ENCODE measurements at places on chromosomes 5 and 9.

GRCh38 chr5:128083811-128084227 lies 253 bp downstream of the SLC12A2 start:
- DNase-seq: no peak

DNA sequence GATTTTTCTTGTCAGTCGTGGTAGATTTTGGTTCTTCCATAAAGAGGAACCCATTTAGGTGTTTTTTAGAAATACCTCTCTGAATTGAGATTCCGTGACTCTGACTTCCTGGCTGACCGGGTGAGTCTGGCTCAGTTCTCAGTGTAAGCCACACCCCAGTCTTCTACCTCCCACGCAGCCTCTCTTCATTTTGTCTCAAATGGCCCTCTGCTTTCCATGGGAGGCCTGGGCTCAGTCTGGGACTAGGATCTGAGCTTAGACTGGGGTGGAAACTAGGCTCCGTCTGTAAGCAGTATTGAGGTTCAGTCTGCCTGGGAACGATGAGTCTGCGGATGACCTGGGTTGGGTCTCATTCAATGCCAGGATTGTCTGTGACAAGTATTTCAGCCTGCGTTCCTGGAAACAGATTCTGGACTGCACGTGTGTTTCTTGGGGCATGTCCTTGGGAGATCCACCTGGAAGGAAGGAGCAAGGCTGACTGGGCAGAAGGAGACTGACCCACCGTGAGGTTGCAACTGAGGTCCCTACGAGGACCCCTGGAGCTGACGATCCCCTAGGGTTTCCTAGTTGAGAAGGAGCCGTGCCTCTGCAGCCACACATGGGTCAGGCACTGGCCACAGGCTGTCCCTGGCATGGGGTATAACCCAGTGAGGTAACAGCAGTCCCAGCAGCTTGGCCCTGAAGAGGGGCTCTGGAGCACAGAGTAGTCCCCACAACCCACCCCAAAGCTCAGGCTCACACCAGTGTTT lies 12.4 kb upstream of the CRB2 start:
- DNase-seq: no peak

GRCh38 chr5:171813813-171814490 lies 28.3 kb downstream of the SMIM23 start:
- no peak for DNase-seq

- DNase-seq: no peak
Measured at GRCh38 chr5:131593921-131594320, 41.1 kb downstream of the RAPGEF6 start.

DNA sequence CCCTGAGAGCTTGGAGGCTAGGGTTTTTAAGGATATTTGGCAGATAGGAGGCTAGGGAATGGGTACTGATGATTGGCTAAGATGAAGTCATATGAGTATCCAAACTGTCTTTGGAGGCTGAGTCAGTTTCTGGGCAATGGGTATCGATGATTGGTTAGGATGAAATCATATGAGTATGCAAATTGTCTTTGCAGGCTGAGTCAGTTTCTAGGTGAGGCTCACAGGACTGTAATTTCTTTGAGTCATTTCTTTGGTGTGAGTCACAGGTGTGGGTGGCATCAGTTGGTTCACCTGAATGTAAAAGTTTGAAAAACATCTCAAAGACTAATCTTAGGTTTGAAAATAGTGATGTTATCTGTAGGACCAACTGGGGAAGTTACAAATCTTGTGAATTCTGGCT lies 1068.0 kb downstream of the NR2F1-AS1 start:
- no peak for DNase-seq

DNA sequence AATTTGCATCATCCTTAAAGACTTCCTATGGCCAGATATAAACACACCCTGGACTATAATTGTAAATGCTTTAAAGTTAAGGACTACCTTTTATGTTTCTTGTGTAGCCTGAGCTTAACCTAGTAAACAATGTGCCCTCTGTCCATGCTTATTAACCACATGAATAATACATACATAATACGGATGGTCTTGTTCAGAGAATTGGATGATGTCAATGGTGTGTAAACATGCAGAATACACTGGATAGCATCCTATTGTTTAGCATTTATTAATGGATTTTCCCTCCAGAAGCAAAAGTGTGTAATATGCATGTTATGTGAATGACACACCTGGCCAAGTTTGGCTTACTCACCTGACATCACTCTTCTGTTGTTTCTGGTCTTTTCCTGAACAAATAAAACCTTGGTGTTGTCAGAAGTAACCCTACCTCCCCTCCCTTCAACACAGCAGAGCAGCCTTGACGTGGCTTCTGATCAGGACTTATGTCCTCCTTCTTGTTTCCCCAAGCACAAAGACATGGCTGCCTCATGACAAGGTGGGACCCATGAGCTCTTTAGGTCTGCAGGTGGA lies 517.9 kb downstream of the MTRR start:
- no peak for DNase-seq

- no peak for DNase-seq
Measured at GRCh38 chr9:138105123-138105415, 227.5 kb downstream of the CACNA1B start.

DNA sequence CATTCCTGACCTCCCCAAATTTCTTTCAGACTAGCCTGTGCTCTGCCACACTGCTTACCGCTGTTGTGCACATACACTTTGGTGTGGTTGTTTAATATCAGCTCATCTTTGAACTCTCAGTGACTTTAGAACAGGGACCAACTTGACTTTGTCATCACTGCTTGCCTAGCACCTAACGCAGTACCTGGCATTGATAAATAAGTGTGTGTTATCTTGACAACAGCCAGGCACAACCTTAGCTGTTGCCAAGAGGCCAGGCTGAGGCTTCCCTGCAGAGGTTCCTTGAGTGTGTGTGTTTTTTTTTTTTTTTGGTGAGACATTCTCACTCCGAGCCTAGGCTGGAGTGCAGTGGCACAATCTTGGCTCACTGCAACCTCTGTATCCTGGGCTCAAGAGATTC lies 41.0 kb upstream of the SLC28A3 start:
- no peak for DNase-seq

DNA sequence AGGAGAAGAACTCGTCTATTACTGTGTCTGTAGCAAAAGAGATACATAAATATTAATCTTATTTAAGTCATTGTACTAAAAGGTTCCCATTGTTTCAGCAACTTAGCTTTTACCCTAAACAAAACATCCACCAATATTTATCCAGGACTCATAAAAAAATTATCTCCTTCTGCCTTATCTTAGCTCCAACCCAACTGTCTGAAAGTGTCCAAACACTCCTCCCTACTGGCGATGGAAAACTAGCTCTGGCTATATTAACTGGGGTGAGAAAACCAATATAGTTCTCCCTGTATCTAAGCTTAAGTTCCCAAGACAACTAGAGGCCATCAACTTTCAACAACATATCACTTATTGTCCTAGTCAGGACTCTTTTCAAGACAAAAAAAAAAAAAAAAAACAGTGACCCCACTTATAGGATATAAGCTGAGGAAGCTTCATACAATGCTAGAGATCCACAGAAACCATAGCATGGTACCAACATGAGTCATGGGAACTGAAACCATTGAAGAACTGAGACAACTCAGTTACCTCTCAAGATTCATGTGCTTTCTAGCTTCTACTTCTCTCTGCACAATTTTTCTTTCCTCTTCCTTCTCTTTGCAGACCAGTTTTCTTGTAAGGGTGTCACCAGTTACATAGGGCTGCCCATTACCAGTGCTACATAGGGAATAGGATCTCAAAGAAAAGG lies 150.7 kb upstream of the RASA1 start:
- no peak for DNase-seq

GRCh38 chr5:79093762-79094161 lies 17.8 kb upstream of the BHMT start:
- DNase-seq: no peak

- no peak for DNase-seq
Measured at GRCh38 chr5:10701567-10702039, 59.4 kb downstream of the DAP start.

- no peak for DNase-seq
Measured at GRCh38 chr5:68243681-68244080, 28.1 kb downstream of the PIK3R1 start.

GRCh38 chr9:37390759-37391158 lies 31.7 kb upstream of the GRHPR start:
- DNase-seq: no peak

- DNase-seq: no peak
Measured at GRCh38 chr5:175489693-175490443, 11.5 kb downstream of the SFXN1 start.

DNA sequence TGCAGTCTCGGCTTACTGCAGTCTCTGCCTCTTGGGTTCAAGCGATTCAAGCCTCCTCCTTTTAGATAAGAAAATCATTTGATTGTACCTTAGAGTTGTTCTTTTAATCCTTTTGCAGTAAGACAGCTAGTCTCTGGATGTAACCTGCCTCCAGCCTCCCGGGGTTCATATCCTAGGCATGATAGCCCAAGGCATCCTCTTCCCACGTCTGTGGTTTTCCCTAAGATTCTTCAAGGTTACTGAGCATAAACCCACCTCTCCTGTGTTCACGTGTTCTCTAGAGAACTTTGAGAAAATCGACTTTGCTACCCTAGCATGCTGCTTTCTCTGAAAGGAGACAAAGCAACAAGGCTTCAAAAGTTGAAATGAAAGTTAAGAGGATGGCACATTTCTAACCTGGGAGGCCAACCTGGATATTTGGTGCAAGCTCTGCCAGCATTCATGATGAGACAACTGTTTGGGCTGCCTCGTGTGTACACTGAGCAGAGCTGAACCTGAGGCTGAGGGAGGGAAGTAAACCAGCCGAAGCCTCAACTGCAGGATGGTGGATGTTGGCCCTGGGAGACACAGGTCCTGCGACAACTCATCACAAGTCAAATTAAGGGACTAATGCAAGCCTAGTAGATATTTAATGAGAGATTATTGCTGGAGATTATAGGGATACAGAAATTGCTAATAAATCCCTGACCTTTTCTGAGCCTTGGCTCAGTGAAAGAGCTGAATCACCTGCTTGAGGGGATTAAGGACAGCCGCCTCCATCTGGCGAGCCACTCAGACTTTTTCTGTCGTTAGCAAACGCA lies 261.8 kb downstream of the ARHGAP26 start:
- no peak for DNase-seq

DNA sequence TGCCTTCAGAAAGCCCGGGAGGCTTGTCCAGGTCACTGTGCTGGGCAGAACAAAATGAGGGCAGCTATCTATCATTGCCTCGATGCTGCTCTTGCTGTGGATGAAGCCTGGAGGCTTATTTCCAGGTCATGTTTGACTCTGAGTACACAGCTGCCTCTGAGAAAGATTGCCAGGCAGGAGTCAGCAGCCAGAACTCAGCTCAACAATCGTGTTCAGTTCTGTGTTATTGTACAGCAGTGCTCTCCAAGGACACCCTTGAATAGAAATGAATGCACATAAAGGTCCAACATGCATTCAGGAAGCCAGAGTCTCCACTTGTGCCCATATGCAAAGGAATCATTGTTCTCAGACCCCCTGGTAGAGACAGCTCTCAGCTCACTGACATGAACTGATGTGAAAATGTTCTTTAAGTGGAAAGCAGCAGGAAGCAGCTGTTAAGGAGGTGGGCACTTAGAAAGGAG lies 61.7 kb upstream of the ZFR start:
- peak; percentile 74 for DNase-seq

DNA sequence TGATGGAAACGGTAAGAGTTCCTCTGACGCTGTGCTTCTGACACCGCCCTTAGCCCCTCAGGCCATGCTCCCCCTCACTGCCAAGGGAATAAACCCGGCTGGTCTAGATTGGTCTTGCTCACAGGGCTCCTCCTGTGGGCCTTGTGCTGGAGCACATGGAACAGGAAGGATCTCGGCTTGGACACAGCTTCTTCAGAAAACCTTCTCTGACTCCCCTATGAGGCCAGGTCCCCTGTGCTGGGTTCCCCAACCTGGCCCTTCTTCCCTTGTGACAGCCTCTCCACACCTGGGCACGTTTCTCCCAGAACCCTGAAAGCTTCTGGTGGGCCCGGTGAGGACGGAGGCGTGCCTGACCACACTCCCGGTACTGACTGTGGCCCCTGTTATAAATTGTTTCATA lies 8.2 kb downstream of the SPATA31E1 start:
- no peak for DNase-seq

GRCh38 chr5:172800088-172800551 lies 29.1 kb upstream of the DUSP1 start:
- DNase-seq: no peak

- DNase-seq: no peak
Measured at GRCh38 chr5:19771174-19771835, 216.7 kb downstream of the CDH18 start.

DNA sequence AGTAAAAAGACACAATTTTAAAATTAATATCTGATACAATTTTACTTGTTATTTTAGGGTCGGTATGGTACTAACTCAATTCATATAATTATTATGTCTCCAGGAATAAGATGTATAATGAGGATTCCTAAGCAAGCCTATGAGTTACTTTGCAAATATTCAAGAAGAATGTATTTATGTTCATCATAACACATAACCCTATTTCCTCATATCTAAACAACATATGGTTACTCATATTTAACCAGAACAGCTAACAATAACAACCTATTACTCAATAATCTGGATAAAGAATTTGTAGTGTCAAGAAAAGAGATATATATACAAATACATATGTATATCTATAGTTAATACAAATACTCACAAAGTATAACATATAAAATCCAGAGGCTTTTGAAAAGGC lies 285.9 kb downstream of the ARL15 start:
- DNase-seq: no peak

DNA sequence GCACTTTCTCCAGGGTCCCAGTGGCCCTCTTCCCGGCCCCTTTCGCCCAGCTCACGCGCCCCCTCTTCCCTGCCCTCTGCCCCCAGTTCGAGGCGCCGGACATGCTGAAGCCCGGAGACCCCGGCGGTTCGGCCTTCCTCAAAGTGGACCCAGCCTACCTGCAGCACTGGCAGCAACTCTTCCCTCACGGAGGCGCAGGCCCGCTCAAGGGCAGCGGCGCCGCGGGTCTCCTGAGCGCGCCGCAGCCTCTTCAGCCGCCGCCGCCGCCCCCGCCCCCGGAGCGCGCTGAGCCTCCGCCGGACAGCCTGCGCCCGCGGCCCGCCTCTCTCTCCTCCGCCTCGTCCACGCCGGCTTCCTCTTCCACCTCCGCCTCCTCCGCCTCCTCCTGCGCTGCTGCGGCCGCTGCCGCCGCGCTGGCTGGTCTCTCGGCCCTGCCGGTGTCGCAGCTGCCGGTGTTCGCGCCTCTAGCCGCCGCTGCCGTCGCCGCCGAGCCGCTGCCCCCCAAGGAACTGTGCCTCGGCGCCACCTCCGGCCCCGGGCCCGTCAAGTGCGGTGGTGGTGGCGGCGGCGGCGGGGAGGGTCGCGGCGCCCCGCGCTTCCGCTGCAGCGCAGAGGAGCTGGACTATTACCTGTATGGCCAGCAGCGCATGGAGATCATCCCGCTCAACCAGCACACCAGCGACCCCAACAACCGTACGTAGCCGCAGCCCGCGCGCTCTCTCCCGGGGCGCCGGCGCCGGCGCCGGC lies 1.0 kb downstream of the PRDM6 start:
- DNase-seq: no peak

DNA sequence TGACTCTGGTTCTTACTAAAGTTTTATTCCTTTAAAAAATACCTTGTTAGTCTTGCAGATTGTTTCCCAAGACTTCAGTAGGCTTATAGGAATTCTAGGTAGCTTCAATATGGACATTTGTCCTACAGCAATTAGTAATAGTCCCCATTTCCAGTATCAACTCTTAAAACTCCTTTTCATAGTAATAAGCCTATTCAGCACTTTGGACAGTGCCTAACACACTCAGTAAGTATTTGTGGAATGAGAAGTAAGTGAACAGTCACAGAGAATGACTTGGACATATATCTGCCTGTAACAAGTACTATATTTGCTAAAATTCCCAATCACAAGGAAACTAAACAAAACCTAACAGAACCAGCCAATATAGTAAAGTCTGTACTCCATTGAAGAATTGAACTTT lies 1291.8 kb upstream of the DMAC1 start:
- no peak for DNase-seq
